ENCODE measurements at places on chromosomes 4 and X.

- DNase-seq, result no peak
These were observed 64.3 kb downstream of the ZFYVE28 start for GRCh38 chr4:2354118-2354517.

- no peak for DNase-seq
These were observed 222.1 kb downstream of the TACR3 start for GRCh38 chr4:103497692-103498091.

- no peak for DNase-seq
These were observed 20.2 kb downstream of the CCNG2 start for GRCh38 chr4:77177199-77177598.

DNA sequence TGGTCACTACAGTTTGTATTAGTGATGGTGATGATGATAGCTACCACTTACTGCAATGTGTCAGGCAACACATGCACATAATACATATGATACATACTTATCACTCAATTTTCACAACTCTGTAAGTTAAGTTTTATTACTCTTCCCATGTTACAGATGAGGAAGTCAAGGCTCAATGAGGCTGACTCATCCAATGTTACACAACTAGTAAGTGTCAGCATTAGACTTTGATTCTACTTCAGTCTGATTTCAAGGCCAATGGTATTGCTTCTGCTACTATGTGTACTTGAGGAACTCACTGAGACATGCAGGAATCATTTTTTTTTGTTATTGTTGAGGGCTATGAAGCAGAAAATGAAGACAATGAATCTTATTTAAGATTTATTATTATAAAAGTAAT lies 96.4 kb upstream of the TRPC5OS start:
- DNase-seq, result no peak

GRCh38 chr4:78409612-78410202 lies 141.9 kb upstream of the ANXA3 start:
- no peak for DNase-seq

DNA sequence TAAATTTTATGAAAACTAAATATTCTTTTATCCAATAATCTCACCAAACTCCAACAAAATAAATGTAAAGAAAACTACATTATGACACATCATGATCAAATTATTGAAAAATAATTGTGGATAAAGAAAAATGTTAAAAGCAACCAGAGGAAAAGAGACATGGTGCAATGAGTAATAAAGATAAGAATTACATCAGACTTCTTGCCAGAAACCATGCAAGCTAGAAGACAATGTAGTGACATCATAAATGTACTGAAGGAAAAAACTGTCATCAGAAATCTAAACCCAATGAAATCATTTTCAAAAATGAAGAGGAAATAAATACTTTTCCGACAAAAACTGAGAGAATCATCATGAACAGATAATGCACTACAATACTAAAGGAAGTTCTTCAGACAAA lies 135.9 kb upstream of the EOLA2 start:
- no peak for DNase-seq

- no peak for DNase-seq
These were observed 247.9 kb upstream of the VCX3A start for GRCh38 chrX:6782831-6783230.

DNA sequence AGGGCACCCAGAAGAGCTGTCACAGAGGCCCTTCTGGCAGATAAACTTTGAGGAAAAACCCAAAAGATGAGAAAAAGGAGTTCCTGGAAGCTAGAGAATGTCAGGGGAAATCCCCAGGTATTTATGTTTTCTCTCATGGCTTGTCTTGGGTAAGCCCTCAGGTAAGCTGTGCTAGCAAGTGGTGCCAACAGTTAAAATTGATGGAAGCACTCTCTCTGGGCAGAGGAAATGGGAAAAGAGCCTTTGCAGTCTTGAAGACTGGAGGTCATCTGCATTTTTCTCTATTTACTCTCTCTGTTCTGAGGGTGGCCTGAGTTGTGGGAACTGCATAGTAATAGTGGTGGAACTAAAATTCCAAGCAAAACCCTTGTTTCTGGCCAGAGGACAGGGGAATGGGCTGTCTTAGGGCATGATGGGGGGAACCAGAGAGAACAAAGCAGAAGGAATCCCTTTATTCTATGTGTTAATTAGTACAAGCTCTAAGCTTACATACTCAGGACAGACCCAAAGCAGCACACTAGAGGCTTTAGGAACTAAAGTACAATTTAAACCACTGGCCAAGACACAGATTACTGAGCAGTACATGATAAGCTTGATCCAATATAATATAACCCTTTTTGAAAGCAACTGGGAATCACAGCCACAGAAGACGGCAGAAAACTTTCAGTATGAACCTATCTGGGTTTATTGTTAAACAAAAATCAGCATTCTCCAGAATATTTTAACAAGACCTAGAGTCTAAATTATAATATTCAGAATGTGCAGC lies 53.3 kb upstream of the SLC10A4 start:
- no peak for DNase-seq

- no peak for DNase-seq
These were observed 113.6 kb downstream of the ZNF518B start for GRCh38 chr4:10343656-10344055.

GRCh38 chr4:34973650-34974312 lies 1270.5 kb downstream of the ARAP2 start:
- DNase-seq, result no peak

DNA sequence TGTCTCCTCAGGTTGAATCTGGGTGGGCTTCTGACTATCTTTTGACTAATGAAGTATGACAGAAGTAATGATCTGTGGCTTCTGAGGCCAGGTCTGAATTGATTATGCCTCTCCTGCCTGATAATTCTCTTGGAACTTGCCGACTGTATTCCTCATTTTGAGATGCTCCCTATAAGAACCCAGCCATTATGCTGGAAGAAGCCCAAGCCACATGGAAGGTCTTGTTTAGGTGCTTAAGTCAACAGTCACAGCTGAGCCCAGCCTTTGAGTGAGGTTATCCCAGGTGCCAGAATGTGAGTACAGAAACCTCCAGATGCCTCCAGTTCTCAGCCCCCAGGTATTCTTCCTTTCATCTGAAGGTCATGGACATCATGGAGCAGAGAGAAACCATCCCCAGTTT lies 456.6 kb downstream of the IL15 start:
- no peak for DNase-seq

DNA sequence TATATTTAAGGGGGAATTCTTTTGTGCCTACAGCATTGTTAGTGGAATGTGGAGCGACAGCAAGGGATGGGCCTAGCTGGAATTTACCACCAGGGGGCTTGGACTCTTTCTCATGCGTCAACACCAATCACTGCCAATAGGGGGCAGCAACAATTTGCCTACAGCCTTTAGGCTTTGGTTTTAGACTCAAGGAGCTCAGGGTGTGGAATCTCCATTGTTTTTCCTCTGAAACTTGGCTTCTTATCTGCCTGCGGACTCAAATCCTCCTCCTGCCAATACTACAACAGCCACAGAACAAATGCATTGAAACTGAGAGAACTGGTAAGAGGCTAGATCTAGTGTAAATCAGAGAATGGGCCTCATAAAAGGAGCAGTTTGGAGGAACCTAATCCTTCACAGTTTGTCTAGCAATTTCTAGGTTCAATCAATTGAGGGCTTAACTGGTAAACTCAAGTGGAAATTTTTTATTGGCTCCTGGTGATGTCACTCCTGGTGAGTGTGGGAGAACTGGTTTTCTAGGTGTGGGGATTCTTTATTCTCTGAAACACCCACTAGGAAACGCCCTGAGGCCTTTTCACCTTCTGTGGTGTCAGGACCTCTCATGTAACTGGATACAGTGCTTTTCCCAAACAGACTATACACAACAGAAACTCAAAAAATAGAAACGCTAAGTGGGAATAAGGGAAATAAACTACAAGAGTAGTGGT lies 27.9 kb upstream of the TMSB4X start:
- peak; percentile 49 for DNase-seq

- DNase-seq, result peak; percentile 30
These were observed 712 bp downstream of the STX18 start for GRCh38 chr4:4541040-4541631.

DNA sequence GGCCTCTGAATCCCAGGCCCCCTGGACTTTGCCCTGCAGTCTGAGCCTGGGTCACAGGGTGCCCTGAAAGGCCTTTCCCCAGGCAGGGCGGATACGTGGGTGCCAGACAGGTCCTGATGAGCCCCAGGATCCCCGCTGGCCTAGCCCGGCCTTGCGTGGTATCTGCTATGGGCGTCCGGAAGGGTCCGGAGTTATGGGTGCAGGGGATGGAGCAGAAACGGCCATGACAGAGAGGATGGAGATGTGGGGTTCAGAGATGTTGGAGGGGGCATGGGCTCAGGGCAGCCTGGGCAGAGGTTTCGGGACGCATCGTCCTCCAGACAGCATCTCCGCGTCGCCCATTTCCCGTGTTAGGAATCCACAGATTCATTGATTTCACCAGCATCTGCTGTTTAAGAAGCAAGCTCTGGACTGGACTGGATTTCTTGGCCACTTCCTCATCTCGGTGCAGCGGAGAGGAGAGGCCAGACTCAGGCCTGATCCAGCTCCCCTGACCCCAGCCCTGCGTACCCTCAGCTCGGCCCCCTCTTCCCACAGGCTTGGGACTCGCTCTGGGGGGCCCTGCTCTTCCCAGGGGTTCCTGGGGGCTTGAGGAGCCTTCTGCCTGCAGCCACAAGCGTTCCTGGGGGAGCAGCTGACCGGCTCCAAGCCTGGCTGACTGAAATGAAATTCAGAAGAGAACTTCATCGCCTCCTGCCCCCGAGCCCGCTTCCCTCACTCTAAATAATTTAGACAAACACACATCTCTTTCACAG lies 86.9 kb upstream of the ADRA2C start:
- DNase-seq, result no peak
